ENCODE measurements at places on chromosomes 5 and 9. TPM values are rescaled to one million over a fixed set of nuclear protein-coding genes. Genes with fewer than 3 reads are reported as not detected.

PANK3 gene
- total RNA-seq = 80.7 TPM

PCDHB7 gene
- 2.5 TPM for total RNA-seq

PKD2L2 gene
- not detected for total RNA-seq

SHISAL2B gene
- not detected for total RNA-seq

- DNase-seq = no peak
Observed at GRCh38 chr5:7518947-7519560, 123.1 kb downstream of the ADCY2 start.

DNA sequence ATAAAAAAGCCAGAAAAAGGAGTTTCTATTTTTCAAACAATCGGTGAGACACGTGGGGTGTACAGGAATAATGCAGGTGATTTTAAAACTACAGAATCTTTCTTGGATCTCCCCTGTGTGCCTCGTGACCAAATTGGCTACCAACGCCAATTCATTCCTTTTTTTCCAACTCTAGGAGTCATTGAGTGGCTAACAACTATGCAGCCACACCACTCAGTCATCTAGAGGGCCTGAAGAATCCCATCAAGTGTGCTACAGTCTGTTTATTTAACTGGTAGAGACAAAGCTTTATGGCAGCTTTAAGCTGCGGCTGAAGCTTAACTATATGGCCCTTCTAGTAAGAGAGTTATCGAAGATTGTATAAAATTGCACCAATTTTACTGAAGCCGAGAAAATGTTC lies 113.1 kb upstream of the NIPBL start:
- no peak for DNase-seq

GRCh38 chr5:135266303-135266635 lies 132.8 kb downstream of the MACROH2A1 start:
- no peak for DNase-seq

GRCh38 chr9:99193466-99193821 lies 28.3 kb downstream of the ALG2 start:
- DNase-seq = no peak

EFNA5 gene
- 14.4 TPM for total RNA-seq

SHB gene
- total RNA-seq = 20.6 TPM

- no peak for DNase-seq
Observed at GRCh38 chr9:98031935-98032334, 24.6 kb upstream of the NANS start.

TAS2R1 gene
- not detected for total RNA-seq

DNA sequence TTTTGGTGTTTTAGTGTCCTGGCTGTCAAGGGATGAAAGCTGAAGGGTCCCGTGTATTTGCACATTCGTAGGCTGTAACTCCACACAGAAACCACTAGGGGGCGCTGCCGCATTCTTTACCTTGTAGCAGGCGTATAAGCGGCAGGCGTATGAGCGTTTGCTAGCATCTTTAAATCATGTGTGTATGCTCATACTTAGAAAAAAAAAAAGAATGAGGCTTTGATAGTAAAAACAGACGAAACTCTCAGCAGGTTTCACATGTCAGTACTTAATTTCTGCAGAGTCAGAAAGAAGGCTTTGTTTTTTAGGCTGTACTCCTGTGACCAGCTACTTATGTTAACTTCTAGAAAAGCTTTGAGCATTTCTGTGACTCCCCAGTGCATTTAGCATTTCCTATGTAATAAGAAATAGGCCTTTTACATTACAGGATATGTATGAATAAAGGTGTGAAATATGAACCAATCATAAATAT lies 218.8 kb upstream of the ADAMTSL1 start:
- DNase-seq = peak; percentile 74

- DNase-seq = no peak
Observed at GRCh38 chr5:96404191-96404867, 28.7 kb downstream of the PCSK1 start.

TRIM23 gene
- 22.8 TPM for total RNA-seq

DNA sequence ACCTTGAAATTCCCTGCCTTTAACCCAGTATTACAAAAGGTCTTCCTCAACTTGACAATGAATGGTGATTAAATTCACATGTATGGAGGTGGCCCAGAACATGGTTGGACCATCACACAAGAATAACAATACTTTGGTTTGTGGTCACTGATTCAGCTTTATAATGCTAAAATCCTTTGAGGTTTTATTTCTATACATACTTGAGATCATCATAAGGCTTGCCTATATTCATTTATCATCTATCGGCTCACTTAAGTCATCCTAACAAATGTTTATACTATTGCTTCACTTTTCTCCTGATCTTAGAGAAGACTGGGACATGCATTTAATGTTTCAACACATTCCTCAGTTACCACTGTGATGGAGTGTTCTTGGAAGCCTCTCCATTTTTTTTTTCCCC lies 191.3 kb downstream of the DMAC1 start:
- no peak for DNase-seq

GRCh38 chr9:81474125-81474524 lies 215.2 kb downstream of the TLE1 start:
- DNase-seq = no peak

DNA sequence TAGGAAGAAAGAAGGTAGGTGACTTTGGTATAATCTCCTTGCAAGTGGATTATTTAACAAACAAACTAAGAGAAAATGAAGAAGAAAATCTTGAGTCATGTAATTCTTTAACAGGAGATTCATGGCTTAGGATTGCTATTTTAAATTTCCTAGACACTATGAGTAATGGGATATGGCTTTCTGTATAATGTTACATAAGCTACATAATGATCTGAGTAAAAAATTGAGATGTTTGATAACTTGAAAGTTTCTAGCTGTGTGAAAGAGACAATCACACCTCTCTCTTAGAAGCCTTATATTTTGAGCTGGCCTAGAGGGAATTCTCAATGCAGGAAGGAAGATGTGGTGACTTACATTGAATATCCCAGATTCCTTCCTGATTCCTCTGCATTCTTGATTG lies 92.5 kb downstream of the CDH9 start:
- DNase-seq = no peak

- DNase-seq = no peak
Observed at GRCh38 chr5:104513640-104514072, 951.1 kb upstream of the NUDT12 start.

Data from mucosa of descending colon (tissue), 3 donors.